Fibroblast of lung (primary cell): ENCODE measurements at places on chromosomes 2 and 18.

DNA sequence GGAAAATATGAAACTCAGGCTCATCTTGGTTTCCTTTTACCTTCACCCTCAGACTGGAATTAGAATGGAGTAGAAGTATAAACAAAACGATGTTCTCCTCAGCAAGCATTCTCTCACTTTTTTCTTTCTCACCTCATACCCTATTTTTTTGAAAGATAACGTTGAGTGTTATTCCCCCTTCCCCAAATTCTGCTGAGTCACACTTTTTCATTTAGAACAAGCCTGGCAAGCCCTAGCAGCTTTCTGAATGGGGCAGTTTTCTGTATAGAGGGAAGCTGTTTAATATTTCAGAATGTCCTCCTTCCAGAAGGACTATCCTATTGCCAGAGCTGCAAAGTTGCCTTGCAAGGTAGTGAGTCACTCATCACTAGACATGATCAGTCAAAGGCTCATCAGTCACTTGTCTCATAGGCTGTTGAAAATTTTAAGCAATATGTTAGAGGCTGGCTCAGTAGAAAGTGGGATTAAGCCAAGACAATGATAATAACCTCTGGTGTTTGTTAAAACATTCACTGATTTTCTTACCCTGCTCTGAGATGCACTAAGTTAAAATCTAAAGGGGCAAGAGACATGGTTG is 416.1 kb downstream of the RNF144A start:
- no peak for DNase-seq

GRCh38 chr18:48106976-48107781 is 176.7 kb upstream of the SMAD2 start:
- no peak for DNase-seq

- no peak for DNase-seq
Measured at GRCh38 chr18:2050702-2051201, 520.6 kb downstream of the METTL4 start.

DNA sequence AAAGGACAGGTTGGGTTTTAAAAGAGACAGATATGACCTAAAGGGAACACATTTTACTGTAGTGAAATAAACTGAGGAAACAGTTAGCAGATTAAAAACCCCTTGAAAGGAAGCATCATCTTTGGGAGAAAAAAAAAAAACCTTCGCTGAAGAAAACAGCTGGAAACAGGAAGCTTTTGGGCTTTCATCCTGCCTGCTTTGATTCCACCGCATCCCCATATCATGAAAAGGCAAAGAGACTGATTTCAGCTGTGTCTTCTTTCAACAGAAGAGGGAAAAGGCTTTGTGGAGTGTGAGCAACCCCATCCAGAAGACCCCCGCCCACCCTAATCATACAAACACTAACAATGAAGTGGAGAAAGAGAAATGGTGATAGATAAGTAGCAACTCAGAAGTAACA is 86.4 kb downstream of the TCF4 start:
- peak; percentile 34 for DNase-seq

- no peak for DNase-seq
Measured at GRCh38 chr2:222250313-222250712, 48.5 kb downstream of the PAX3 start.

DNA sequence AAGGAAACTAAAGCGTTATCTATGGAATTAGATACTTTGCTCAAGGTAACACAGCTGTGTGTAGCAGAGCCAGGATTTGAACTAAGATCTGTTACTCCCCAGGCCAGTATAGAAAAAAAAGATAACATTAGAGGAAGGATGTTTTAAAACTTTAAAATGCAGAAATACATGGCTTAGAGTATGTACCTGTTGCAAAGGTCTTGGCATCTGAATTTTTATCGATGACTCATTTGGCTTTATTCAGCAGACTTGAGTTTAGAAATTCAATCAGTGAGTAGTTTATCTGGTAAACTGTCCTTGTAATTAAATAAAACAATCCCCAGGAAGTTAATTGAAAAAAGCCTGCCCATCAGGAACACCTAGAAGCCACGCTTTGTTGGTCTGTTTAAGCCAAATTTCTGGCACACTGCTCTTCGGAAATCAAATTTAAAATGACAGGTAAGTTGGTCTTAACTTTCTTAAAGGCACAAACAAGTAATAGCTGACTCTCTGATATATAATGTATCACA is 36.9 kb downstream of the SCN9A start:
- no peak for DNase-seq

GRCh38 chr2:182866461-182867406 is at the start of gene FRZB:
Gene FRZB, minus strand, starts transcription at chr2:182866637. Its CDS starts 85 bp downstream, at chr2:182866552.
- DNase-seq = peak; percentile 76

DNA sequence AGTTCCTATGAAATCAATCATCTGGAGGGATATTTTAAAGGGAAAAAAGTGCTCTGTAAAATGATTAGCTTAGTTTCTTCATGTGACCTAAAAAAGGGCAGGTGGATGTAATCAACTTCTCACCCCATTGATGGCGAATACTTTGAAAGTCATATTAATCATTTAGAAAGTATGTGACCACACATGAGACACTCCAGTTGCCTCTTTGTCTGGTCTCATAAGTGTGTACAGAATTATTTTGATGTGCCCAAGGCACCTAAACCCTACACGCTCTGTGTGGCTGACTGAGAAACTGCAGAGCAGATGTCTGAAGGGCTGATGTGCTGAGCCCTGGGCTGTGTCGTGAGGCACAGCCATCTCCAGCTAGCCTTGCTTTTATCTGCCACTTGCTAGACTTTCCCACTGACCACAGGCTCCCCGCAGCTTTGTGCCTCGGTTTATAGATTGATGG is 26.9 kb downstream of the SGPP2 start:
- peak; percentile 34 for DNase-seq

GRCh38 chr18:73711256-73711655 is 436.4 kb downstream of the FBXO15 start:
- DNase-seq = no peak

- no peak for DNase-seq
Measured at GRCh38 chr18:48861181-48861708, 89.5 kb downstream of the SMAD7 start.

- peak; percentile 20 for DNase-seq
Measured at GRCh38 chr2:69054431-69054830, 41.5 kb downstream of the ANTXR1 start.

DNA sequence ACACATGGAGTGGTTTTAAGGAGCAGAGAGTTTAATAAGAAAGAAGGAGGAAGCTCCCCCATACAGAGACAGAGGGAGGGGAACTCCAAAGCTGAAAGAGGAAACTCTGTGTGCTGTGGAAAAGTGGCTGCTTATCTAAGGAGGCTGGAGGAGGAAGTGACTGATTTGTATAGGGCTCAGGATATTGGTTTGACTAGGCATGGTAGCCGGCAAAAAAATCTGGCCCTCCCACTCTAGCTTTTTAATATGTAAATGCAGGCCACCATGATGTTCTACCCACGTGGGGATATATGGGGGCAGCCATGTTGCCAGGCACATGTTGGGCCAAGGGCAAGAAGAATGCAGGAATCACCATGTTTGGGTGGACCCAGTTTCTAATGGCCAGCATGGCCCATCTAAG is 64.3 kb downstream of the HNMT start:
- no peak for DNase-seq

DNA sequence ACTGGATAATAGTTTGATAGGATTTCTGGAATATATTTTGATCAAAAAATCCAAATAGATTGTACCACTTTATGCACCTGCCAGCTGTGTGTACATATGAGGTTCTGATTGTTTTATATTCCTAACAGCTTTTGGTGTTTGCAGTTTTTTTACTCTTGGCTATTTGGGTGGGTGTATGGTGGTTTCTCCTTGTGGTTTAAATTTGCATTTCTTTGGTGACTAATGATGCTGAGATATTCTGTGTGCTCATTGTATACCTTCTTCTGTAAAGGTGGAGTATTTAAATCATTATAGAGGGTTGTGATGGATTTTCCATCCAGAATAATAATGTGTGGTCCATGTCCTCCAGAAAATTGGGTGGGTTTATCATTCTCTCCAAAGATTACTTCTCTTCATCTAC is 372.9 kb downstream of the THSD7B start:
- DNase-seq = no peak

GRCh38 chr2:162821176-162821575 is 17.4 kb downstream of the KCNH7 start:
- no peak for DNase-seq

DNA sequence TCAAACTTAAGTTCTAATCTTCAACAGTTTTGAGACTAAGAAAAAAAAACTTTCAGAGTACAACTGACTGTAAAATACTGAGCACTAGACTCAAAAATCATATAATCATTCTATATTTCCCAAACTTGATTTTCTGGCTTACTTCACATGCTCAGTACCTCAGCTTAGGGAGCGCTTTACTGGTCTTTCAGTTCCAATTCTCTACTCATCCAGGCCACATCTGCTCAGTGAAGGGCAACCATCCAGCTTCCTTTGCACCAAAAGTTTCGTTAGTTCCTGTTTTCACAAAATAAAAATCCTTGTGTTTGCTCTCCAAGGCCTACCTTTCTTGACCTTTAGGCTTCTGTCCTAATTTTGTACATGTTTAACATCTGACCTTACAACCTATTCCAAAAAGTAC is 287.6 kb upstream of the LRRTM1 start:
- DNase-seq = no peak

GRCh38 chr18:12880541-12880910 is 3.5 kb downstream of the PTPN2 start:
- DNase-seq = no peak

DNA sequence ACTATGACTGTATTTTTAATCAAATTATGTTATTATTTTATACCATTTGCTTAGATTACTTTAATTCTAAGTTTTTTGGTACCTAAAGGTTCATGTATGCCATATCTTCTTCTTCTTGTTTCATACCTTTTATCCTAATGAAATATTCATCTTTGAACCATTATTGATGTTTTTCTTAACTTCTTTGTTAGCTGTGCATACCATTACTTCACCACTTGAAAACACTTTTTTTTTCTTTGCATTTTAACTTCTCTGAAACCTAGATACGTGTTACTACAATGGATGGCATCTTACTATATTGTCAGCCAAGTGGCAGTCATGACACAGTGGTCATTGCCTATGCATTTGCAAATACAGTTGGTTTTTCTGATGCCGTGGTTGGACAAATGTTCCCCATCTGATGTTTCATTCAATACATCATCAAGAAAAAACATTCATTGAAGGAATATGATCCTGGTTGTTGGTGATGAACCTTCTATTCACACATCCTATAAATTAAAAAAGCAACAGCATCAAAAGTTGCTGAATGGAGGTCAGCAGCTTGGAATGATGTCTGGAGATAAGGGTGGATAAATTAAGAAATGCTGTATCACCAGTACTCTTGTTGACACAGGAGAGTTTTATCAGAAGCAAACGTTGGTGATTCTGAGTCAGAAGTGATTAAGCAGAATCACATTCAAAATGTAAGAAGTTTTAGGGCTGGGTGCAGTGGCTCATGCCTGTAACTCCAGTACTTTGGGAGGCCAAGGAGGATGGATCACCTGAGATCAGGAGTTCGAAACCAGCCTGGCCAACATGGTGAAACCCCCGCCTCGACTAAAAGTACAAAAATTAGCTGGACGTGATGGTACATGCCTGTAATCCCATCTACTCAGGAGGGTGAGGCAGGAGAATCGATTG is 7.4 kb downstream of the IL36A start:
- DNase-seq = no peak

GRCh38 chr18:10094154-10094553 is 180.3 kb downstream of the VAPA start:
- DNase-seq = peak; percentile 38

DNA sequence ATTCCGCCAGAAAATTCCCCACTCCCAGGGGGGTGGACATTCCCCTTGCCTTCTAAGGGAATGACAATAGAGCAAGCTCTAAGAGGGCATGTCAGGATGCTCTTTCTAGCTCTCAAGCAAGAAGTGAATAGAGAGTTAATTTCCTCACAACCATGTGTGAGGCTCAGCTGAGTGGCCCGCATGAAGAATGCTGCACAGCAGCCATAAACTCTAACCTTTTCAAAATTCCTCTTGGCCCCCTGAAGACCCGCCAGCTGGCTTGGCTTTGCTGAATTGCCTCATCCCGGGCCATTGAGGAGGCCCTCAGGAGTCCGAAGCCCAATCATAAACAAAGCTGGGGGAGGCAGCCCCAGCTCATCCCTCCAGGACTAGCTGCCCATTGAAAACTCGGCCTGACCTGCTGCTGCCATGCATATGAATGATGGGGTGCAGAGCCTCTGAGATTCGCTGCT is 38.2 kb downstream of the NRP2 start:
- no peak for DNase-seq

DNA sequence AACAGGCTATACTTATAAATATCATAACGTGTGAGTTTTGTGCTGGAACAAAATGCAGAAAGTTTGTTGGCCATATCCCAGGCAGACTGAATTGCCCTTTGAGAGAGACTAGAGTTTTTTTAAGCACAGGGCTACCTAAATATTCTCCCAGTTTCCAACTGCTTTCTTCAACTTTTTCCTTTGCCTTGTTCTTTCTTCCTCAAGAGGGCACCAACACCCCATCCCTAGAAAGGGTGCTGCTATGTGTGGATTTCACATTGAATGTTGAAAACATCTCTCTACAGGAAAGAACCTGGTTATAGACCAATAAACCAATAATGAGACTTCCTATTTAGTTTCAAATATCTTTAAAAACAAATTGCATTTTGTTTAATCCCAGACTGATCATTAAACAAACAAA is 87.9 kb downstream of the ICOS start:
- peak; percentile 48 for DNase-seq

GRCh38 chr2:172137943-172138342 is 35.2 kb upstream of the DLX2 start:
- DNase-seq = no peak

GRCh38 chr18:23920054-23920453 is 94.5 kb upstream of the TTC39C start:
- peak; percentile 21 for DNase-seq

- no peak for DNase-seq
Measured at GRCh38 chr2:120429586-120430500, 83.9 kb downstream of the INHBB start.

DNA sequence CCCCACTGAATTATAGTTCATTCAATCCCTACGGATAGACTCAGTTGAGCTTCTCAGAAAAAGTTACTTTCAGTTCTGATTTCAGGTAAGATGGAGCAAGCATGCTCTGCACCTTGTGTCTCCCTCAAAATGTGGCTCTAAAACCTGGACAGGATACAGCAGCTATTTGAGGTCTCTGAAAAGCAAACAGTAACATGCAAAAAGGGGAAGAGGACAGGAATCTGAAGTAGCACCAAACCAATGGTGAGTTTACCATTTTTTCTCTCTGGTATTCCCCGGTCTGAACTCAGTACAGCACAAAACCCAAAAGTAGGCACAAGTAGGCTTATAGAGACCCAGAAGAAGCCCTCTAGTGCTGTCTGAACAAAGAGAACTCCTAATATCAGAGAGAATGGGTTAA is 34.1 kb downstream of the LANCL1 start:
- no peak for DNase-seq

GRCh38 chr2:134429886-134430285 is 176.0 kb downstream of the MGAT5 start:
- no peak for DNase-seq
